ENCODE measurements at places on chromosomes 13 and 19. TPM values are rescaled to one million over a fixed set of nuclear protein-coding genes. Genes with fewer than 3 reads are reported as not detected.
A peak's percentile ranks its signal among the peaks of the same experiment; 100 is the strongest.

PCP2 gene
- 0.99 TPM for total RNA-seq

RFPL4AL1 gene
- not detected for total RNA-seq

- no peak for DNase-seq
These were observed 173.1 kb downstream of the POU4F1 start for GRCh38 chr13:78430166-78430791.

GRCh38 chr13:39957868-39958677, 302.6 kb downstream of the COG6 start:
- no peak for DNase-seq

DNA sequence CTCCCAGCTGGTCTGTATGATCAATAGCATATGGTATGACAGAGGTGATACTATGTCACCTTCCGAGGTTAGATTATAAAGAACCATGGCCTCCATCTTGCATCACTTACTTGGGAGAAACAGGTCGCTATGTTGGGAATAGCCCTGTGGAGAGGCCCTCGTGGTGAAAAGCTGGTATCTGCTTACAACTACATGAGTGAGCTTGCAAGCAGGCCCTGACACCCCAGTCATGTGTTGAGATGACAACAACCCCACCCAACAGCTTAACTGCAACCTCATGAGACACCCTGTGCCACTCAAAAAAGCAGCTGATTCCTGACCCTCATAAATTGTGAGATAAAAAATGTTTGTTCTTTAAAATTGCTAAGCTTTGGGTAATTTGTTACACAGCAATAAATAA, 18.8 kb downstream of the MTRF1 start:
- DNase-seq = no peak

GRCh38 chr13:81106348-81106747, 765.4 kb upstream of the SPRY2 start:
- DNase-seq = no peak

- no peak for DNase-seq
These were observed 16.2 kb downstream of the NUFIP1 start for GRCh38 chr13:44972956-44973581.

DNA sequence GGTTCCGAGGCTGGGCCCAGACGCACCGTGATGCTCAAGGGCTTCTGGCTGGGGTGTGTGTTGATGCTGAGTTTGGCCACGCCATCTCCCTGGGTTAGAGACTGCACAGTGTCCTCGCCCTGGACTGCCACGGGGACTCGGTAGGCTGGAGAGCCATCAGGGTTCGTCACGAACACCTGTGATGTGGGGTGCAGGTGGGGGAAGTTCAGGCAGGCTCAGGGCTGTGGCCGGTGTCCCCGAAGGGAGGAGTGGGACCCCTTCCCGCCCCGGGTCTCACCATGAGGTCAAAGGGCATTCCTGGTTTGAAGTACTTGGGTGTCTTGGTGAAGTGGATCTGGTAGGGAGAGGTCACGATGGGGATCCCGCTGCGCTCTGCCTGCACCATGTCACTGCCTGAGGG, 8.2 kb downstream of the C3 start:
- no peak for DNase-seq

- no peak for DNase-seq
These were observed 229.3 kb upstream of the EDNRB start for GRCh38 chr13:78147905-78148304.

DNA sequence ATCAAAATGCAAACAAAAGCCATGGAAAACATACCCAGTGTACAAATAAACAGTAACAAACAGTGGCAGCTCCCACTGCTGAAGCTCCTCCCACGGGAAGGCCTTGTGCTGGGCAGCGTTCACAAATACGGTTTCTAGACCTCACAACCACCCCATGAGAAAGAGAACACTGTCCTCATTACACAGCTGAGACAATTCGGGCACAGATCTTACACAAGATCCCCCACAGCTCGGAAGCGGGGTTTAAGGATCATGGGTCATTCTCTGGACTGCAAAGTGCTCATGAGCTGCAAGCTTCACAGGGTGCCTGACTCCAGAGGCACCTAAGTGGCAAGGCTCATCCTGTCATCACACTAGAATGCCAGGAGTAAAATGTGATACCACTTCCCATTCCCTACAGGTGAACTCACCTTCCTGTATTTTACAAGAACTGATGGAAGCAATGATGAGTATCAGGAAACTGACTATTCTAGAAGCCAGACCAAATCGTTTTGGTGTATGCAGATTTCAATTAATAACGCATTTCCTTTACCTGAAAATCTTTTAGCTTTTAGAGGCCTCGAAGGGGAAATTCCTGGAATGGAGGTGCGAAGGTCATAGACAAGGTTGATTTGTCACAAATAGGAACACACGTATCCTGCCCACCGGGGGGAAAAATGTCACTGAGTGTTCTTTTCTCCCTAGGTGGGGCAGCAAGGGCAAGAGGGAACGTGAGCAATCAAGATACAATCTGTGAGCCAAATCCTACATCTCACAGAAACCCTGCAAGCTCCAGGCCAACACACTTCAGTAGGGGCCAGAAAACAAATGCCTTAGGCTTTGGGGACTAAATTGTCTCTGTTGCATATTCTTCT, 41.2 kb downstream of the STK24 start:
- no peak for DNase-seq

- DNase-seq = no peak
These were observed 17.2 kb downstream of the RASA3 start for GRCh38 chr13:114115191-114115671.

DNA sequence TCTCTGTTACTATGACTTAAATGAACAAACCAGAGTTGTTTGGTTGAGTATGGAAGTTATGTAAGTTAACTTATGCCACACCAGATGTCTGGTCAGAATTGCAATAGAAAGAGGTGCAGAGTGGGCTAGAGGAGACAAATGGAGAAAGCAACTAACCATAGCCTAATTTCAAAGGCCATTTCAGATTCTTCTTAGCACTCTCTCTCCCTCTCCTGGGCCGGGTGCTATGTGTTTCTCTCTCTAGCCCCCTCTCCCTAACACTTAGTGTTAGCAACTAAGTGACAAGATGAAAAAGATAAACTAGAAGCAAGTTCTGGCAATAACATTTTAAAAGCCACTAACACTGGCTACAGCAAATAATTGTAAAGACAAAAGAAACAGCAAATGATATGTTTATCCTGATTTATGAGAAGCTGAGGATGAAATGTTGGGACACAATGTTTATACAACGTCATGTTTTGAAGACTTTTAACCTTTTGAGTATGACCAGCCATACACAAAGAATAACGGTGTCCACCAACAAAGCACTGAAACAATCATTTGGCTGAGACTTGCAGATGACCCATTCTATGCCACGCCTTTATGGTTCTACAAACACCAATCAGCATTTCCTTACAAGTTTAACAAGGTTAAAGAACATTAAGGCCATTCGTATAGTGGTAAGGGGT, 18.6 kb downstream of the SERPINE3 start:
- DNase-seq = no peak

- DNase-seq = no peak
These were observed 31.2 kb upstream of the EPHX3 start for GRCh38 chr19:15263361-15263985.

- no peak for DNase-seq
These were observed 2117.6 kb downstream of the PCDH9 start for GRCh38 chr13:65112531-65112941.

- DNase-seq = no peak
These were observed 6.4 kb upstream of the EFNB2 start for GRCh38 chr13:106541826-106542225.

DNA sequence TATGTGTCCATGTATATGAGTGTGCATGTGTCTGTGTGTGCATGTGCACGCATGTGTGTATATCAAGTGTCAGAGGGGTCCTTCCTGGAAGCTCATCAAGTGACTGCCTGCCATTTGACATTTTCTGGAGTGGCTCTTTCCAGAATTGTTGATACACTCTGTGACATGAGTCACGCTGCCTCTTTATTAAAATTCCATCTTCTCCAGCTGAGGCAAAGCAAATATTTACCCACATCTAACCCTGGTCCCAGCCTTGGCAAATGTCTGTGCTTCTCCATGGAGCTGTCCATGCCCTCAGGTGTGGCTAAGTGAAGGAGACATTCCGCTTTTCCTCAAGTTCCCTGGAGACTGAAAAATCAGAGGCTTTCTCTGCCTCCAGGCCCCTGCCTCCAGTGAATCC, 88.2 kb upstream of the MBNL2 start:
- no peak for DNase-seq

- no peak for DNase-seq
These were observed 41.4 kb upstream of the SERP2 start for GRCh38 chr13:44331912-44332851.

- DNase-seq = no peak
These were observed 37.4 kb upstream of the KLF12 start for GRCh38 chr13:74171641-74172040.

GRCh38 chr13:100715604-100716003, 41.0 kb upstream of the TMTC4 start:
- no peak for DNase-seq

DNA sequence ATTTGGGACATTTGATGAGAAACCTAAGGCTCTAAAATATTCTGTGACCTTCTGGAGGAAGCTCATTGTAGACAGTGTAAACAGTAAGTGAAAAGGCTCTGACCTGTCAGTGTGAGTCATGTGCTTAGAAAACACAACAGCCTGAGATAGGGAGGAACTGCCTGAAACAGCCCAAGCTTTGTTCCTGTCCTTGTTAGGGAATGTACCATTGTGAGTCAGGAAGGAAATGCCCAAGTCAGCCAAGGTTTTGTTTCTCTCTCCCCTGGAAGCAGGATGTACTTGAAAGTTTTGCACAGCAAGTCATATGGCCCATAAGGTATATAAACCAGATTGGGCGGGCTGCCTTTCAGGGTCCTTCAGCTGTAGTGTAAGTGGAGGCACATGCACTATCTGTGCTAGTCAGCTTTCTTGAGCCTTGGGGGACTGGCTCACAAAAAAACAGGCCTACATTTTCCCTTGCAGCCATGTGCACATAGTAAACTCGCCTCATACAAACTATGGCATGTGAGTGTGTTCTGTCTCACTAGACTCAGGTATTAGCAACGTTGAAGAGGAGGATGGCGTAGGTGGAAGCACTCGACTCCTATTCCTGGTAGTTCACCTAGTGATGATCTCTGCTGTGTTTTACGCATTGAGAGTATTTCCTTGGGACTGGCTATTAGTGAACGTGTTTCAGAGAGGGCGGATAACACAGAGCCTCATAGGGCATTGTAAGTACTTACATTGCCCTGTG, 141.2 kb upstream of the KLHL1 start:
- no peak for DNase-seq

DNA sequence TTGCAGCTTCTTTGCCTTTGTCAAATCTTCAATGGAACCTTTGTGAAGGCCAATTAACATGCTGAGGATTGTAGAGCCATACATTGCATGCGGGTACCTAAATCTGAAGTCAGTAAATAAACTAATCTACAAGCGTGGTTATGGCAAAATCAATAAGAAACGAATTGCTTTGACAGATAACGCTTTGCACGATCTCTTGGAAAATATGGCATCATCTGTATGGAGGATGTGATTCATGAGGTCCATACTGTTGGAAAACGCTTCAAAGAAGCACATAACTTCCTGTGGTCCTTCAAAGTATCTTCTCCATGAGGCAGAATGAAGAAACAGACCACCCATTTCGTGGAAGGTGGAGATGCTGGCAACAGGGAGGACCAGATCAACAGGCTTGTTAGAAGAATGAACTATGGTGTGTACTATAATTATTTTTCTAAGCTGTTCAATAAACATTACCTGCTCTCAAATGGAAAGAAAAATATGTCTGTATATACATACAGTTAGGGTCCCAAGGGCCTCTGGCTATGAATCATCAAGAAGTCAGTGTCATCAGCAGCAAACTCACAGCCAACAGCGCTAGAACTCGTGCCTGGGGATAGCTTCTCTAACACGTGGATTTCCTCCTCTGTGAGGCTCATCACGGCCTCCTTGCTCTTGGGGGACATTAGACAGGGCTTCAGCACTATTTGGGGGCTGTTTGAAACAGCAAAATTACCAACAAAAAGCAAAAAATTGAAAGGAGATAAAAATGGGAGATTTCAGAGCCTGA, 2.9 kb upstream of the CD70 start:
- no peak for DNase-seq

GRCh38 chr19:7895565-7895964, 7.3 kb downstream of the LRRC8E start:
- DNase-seq = no peak

- DNase-seq = no peak
These were observed 757 bp downstream of the WIZ start for GRCh38 chr19:15448778-15449619.

DNA sequence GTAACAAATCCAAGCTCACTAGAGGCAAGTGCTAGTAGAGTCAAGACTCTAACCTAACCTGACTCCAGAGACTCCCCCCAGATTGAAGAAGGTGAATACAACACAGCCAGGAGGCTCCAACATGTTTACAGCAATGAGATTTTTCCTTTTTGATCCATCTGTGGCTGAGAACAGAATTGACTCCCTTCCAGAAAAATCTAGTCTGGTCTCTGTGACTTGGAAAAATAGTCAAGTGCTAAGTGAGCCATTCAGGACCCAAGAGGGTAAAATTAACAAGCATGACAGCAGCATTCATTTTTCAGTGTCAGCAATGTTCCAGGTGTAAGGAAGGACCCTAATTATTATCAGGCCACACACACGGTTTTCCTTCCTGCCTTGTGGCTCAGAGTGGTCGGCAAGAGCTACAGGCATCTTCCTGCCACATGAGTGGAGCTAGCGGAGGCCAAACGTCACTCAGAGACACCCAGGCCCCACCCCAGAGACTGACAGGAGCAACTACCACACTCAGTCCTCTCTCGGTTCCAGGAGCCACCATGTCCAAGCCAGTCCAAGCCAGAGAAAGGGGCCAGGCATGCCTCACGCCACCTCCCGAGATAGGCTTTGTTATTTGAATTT, 395.1 kb downstream of the FOXO1 start:
- DNase-seq = no peak

- DNase-seq = no peak
These were observed 1043.2 kb downstream of the EFNB2 start for GRCh38 chr13:105492216-105492615.

DNA sequence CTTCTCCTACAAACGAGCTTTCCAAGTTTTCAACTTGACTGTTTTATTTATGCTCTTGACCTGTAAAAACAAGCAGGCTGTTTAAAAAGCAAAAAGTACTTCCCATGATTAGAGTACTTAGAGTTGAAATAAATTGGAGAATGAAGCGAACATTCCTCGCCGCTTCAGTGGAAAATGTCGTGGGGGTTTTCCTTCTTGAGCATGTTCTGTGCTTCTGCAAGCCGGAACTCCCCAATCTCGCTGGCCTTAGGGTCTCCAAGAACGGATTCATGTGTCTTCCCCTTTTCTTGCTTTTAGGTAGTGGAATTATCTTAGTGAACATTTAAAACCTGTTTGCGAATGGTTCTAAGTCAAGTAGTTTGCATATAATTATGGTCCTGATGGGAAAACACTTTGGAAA, 103.6 kb upstream of the ZNF536 start:
- DNase-seq = no peak

GRCh38 chr19:13154241-13154778, 4.1 kb downstream of the IER2 start:
- peak; percentile 65 for DNase-seq

DNA sequence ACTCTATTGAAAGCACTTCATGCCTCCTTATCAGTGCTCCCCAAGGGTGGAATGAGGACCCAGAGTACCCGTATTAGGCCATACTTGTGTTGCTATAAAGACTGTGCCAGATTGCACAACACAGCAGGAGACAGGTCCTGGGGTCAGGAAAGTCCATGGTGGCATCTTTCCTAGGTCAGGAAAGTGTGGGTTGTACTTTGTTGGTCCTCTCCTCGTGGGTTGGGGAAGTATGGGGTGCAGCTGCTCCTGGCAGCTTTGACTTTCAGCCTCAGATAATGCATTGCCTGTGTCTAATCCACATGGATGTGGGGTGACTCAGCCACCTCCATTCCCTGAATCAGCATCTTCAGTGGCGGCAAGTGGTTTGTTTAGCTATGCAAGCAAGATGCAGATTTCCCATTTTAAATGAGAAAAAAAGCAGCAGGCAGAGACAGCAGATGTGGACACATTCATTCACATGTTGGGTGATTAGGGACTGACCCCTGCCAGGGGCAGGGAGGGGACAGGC, 8.4 kb upstream of the CYP2B6 start:
- no peak for DNase-seq
